HS-5 (cell line): ENCODE measurements at places on chromosomes 6 and 20.

DNA sequence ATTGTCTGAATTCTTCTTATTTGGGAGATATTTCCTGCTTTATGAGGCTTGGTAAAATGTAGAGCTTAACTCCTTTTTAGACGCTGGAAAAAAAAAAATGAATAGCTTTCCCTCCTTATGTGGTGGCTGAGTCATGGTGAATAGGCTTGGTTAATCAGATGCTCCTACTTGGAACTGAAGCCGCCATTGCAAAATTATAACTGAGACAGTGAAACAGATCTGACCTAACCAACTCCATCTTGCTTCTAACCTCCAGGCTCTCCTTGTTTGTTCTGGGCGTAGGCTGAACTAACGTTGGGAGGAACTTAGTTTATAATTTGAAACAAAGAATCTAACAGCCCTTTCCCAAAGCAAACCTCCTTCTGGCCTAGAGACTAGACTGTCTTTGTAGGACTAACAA, 43.2 kb upstream of the PLCB4 start:
- peak; percentile 72 for DNase-seq

DNA sequence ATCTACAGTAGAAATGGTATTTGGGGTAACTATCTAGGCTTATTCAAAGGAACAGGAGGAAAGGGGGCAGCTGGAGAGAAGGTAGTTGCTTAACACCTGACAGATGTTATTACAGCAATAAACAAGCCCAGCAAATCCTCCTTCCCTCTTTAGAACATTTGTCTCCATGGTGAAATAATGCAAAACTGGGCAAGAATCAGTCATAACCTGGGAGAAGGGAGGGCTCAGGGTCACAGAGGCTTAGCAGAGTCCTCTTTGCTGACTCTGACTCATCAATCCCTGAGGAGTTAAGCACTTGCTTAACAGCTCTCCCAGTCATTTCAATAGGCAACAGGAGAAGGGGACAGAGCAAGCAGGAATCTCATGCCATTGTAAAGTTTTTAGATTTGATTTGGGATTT, 230.3 kb downstream of the IBTK start:
- DNase-seq = peak; percentile 80

DNA sequence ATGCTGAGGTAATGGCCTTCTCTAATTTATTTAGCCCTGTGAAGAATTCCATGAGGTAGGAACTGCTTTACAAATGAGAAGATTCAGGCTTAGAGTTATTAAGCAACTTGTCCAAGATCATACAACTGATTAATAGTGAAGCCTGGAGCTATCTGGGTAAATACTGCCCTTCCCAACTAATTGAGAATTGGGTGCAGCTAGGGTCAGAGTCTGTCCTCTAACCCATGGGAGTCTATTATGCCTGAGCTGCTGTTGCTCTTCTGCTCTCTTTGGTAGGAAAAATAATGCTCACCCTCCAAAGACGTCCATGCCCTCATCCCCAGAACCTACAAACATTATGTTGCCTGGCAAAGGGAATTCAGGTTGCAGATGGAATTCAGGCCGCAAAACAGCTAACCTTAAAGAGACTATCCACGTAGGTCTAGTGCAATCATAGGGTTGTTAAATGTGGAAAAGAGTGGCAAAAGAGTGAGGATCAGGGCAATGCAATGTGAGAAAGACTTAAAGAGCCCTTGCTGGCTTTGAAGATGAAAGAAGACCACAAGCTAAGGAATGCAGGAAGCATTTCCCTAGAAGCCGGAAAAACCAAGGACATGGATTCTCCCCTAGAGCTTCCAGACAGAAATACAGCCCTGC, 90.1 kb downstream of the SPTLC3 start:
- DNase-seq = no peak

DNA sequence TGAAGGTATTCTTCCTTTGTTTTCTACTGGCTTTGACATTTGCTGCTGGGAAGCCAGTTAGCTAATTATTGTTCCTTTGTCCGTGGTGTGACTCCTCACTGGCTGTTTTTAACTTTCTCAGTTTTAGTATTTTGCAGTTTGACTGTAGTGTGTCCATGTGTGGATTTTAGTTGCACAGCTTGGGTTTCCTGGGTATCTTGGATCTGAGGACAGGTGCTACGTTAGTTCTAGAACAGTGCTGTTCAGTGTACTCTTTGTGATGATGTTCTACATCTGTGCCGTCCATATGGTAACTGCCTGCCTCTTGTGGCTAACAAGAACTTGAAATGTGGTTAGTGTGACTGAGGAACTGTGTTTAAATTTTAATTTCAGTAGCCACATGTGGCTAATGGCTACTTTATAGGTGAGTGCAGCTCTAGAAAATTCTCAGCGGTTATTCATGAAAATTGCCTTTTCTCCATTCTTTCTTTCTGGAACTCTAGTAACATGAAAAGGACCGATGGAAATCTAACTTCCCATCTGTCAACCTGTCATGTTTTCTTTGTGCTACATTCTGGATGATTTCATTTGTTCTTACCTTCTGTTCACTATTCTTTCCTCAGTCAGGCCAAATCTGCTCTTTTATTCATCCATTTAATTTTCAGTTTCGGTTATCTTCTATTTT, 7.4 kb downstream of the SNX9 start:
- DNase-seq = no peak

GRCh38 chr6:131275273-131275672, 140.0 kb downstream of the AKAP7 start:
- DNase-seq = no peak

DNA sequence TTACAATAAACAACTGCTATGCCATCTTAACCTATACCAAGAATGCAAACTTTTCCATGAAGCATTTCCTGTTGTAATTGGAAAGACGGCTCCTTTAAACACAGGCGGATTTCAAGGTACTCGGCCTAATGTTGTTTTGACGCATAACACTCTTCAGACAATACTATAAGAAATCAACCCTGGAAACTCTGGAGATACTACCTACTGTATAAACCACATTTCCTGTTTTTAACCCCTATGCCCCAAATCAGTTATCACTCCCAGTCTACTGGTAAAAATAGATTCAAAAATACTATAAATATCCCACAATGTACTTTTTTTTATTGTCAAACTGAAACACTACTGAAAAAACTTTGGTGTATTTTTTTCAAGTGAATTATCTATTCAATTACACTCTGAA, 118.1 kb downstream of the IRF4 start:
- no peak for DNase-seq

DNA sequence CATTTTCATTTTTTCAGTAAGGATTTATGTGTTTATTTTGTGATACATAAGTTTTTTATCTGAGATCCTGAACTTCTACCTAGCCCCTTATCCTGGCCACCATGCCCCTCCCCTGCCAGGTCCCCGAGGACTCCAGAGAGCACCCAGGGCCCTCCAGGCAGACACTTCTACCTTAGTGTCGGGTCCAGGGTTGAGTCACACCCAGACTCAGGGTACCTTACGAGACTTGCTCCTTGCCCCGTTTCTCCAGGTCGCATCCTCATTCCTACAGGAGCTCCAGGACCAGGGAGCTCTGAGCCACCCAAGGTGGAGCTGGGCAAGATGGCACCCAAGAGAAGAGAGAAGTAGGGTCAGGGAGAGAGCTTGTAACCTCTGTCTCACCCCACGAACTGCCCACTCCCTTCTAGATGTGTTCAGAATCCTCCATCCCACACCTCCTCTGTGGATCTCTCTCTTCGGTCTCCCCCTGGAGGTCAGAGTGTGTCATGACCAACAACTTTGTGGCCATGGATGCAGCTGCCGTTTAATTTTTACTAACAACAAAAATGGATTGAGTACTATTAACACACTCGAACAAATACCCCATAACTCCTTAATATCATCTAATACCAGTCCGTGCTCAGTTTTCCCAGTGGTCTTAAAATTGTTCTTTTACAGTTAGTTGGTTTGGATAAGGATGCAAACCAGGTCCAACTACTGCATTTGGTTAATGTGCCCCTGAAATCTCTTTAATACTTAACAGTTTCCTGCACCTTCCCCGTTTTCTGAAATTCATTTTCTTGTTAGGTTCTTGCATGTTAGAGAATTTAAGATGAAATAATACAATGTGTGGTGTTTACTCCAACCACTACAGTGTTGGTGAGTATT, 130.6 kb upstream of the INSM1 start:
- no peak for DNase-seq

- no peak for DNase-seq
These were observed 234.6 kb downstream of the ANKRD60 start for GRCh38 chr20:57993716-57994431.

DNA sequence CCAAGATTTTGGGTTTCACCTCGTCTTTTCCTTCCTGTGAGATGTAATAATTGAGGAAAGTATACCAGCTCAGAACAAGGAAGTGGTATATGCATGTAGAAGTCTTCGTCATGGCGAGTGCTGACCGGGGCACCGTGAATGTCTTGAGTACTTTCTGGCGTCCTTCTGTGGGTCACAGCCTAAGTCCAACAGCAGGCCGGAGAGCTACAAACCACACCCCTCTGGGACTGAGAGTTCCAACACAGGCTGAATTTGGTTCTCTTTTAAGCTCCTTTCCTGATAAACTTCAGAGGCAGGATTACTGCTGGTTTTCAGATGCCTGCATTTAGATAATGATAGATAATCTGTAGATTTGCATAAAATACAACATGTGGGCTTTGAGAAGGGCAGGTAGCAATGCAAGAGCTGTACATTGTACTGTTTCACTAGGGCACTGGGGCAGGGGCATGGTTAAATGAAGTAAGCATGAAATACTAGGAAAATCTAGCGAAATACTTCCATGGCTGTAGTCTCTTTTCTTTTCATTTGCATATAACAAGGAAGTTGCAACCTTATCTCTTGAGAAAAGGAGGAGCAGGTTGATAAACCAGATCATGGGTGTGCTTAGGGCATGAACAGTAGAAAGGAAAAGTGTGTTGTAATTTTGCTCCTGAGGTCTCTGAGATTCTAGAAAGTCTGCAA, at the start of gene ADTRP:
ADTRP (minus strand) TSS at position 156 of the 681 bp plus-strand sequence; CDS start at position 112, 44 bp downstream.
- DNase-seq = no peak

- DNase-seq = no peak
These were observed 21.3 kb downstream of the KCNG1 start for GRCh38 chr20:51001430-51002265.

DNA sequence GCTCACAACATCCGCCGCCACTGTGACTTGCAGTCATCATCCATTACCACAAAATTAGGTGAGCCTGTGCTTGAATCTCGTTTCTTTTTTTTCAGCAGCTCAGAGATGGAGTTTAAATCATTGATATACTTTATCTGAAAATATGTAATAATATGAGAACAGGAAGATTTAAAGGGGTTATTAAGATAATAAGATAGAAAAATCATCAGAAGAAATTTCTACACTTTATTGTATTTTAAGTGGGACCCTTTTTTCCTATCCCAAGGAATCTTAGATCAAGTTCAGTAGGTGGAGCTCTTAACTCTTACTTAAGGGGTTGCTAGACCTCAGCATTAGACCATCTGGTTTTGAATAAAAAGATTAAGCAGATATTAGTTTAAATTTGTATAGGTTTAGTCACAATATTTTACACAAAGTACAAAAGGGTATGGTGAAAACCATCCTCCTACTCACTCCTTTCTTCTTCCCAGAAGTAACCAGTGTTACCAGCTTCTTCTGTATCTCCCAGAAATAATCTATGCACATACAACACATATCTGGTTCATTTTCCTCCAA, 9.4 kb upstream of the NCOA7 start:
- no peak for DNase-seq

GRCh38 chr20:53073636-53074415, 101.7 kb downstream of the TSHZ2 start:
- DNase-seq = no peak

DNA sequence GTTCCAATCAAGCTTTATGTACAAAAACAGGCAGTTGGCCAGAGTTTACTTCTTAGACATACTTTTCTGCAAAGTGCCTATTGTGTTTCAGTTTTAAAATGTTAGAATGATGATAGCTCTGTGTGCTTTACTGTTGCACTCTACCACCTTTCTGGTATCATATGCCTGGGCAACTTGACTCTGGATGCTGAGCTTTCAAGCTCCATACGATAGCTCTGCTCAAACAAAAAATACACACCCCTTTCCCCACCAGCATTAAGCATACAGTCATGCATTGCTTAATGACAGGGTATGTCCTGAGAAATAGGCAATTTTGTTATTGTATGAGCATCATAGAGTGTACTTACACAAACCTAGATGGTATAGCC, 123.1 kb downstream of the RCAN2 start:
- no peak for DNase-seq

DNA sequence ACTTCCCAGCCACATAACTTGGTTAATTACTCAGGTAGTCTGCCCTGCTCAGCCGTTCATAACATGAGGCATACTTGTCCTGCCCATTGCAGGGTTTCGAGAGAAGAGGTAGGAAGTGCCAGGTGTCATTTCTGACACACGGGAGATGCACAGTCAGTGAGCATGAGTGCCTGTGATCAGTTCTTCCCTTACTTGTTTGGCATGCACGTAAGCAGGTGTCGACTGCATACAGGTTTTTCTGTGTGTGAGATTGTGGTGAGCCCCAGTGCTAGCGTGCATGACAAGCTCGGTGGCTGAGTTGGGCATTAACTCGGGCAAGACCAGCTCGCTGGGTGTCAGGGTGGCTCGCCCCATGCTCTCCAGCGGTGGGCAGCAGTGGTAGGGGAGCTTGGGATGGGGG, 51.2 kb upstream of the SLC22A1 start:
- DNase-seq = no peak

DNA sequence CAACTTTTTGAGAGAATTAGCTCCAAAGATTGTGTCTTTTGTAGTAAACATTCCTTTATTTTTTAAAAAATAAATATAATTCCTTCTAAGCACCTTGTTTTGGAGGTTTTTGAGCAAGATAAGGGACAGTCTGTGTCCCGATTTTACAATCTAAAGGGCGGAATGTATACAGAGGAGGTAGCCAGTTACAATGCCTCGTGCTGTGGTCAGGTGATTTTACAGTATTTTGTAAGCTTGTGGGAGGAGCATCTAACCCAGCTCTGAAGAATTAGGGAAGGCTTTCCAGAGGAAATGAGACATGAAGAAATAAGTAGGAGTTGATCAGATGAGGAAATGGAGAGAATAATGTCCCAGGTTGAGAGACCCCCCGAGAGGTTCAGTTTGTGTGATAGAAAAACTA, 1.3 kb downstream of the HINT3 start:
- DNase-seq = no peak

GRCh38 chr6:149834513-149835481, 29.4 kb downstream of the LRP11 start:
- no peak for DNase-seq

- no peak for DNase-seq
These were observed 13.3 kb upstream of the CTAGE9 start for GRCh38 chr6:131724114-131724513.

DNA sequence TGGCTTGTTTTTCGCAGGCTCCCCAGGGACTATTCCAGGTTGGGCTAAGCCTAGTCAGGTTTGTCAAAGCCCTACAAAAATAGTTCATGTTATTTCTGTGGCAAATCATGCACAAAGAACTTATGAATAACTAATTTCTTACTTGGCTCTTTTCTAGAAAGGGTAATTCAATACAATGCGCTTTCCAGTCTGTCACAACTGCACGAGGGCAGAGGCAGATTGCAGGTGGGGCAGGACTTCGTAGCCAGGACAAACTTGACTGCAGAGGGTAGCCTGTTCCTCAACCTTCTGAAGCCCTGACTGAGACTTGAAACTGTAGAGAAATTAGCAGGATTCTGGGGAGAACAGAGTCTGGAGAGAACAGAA, 253.5 kb downstream of the QKI start:
- DNase-seq = no peak

GRCh38 chr6:1850121-1850839, 240.6 kb downstream of the FOXC1 start:
- no peak for DNase-seq
